Naive thymus-derived CD4-positive, alpha-beta T cell (primary cell): ENCODE measurements at places on chromosomes 1 and 21. TPM values are rescaled to one million over a fixed set of nuclear protein-coding genes. Genes with fewer than 3 reads are reported as not detected.

Gene FAM131C
- polyA plus RNA-seq: not detected

Gene HPDL
- 1.0 TPM for polyA plus RNA-seq

Gene EVA1C
- polyA plus RNA-seq: 3.8 TPM

- no peak for DNase-seq
Observed at GRCh38 chr1:156726549-156727226, 1.6 kb upstream of the METTL25B start.

DNA sequence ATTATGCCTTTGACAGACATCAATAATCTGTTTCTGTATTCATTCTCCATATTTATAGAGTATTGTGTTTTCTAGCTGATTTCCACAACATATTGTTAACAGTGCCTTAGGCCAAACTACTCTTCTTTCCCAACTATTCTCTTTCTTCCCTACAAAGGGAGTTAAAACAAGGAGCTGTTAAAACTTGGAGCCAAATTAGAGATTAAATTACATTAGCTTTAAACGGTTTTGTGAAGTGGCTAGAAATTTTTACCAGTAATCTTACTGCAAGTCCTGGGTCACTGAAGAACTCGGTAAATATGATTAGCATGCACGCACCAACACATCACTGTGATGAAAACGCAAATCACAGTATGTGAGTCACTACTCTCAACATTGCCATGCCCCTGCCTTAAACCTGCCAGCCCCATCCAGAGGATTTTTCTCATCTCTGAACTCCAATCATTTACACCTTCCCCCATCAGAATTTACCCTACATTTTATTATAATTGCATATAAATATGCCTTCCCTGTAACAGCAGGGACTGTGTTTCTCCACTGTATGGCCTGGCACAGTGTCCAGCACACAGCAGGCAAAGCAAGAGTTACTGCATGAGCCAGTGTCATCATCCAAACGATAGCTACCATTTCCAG, 1.5 kb upstream of the PRDX6 start:
- DNase-seq: no peak

- no peak for DNase-seq
Observed at GRCh38 chr21:42835211-42835610, 44.1 kb downstream of the WDR4 start.

DNA sequence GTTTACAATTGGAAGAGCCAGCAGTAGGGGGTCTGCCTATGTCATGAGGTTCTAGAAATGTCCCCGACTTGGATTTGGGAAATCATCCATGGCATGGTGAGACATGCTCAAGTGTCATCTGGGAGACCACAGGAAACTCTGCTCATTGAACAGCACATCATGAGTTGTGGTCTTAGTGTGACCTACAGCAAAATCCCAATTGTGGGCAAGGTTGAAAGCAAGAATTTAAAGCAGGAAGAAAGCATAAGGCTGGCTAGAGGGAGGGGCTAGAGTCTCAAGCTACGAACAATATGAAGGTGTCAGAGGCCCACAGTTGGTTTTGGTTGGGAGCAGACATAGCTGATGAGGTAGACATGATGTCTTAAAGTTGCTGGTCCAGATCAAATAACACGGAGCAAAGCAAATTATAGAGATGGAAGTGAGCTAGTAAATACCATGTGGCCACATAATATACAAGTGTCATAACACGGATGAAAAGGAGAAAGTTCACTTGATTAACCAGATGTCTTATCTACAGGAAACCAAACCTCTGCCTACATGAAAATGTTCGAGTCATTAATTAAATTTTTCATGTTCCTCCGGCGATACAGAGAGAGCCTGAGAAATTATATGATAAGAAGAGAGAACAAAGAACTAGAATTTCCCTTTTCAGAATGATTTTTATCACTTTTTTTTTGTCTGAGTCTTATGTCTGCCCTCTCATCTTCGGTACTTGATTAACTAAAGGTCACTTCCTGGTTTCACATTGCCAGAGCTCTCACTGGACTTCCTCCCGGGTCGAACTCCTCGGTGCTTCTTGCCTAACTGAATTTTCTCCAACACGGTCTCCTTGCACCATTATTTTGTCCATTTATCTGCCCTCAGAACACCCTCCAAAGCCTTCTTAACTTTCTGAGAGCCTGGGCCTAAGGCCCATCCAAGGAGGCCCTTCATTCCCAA, 67.5 kb upstream of the DUSP10 start:
- DNase-seq: no peak

GRCh38 chr21:31837618-31838390, 35.0 kb upstream of the HUNK start:
- DNase-seq: no peak
